Right renal cortex interstitium (tissue), 3 donors: ENCODE measurements at places on chromosomes 1 and 21.

GRCh38 chr1:37484325-37485051 lies 10.1 kb downstream of the ZC3H12A start:
- no peak for DNase-seq

- no peak for DNase-seq
Observed at GRCh38 chr1:200638073-200638472, 17.5 kb upstream of the KIF14 start.

GRCh38 chr1:114274621-114275317 lies 121.1 kb upstream of the SYT6 start:
- no peak for DNase-seq

DNA sequence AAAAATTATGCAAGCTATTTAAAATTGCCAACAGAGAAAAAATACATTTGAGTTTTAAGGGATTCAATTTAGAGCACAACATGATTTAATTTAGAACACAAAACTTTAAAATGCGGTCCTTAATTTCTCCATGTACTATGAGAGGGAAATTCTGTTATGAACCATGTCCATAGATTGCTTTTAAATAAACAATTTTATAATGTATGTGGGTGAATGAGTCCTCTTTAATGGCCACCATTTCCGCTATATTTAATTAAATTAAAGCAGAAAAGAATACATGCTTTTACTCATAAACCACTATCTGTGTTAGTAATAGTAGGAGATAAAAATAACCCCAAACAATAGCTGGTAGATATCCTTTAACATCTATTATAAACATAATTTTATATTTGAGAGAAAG lies 914.6 kb downstream of the LTN1 start:
- no peak for DNase-seq

GRCh38 chr1:210727709-210728108 lies 399.0 kb downstream of the HHAT start:
- DNase-seq: no peak

DNA sequence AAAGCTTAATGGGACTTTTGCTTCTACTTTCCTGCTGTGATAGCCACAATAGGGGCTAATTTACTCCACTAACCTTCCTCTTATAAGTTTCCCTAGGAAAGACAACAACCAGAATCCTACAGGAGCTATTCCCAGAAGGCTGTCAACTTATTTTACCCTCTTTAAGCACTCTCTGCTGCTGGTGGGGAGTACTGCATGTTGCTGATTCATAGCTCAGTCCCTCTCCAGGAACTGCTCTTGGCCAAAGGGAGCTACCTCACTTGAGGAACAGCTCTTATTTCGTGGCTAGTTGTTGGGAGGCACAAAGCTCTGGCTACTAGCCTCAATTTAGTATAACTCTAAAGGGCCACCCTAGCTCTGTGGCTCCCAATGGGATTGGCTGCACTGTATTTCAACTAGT lies 37.2 kb downstream of the ADSS2 start:
- DNase-seq: no peak

DNA sequence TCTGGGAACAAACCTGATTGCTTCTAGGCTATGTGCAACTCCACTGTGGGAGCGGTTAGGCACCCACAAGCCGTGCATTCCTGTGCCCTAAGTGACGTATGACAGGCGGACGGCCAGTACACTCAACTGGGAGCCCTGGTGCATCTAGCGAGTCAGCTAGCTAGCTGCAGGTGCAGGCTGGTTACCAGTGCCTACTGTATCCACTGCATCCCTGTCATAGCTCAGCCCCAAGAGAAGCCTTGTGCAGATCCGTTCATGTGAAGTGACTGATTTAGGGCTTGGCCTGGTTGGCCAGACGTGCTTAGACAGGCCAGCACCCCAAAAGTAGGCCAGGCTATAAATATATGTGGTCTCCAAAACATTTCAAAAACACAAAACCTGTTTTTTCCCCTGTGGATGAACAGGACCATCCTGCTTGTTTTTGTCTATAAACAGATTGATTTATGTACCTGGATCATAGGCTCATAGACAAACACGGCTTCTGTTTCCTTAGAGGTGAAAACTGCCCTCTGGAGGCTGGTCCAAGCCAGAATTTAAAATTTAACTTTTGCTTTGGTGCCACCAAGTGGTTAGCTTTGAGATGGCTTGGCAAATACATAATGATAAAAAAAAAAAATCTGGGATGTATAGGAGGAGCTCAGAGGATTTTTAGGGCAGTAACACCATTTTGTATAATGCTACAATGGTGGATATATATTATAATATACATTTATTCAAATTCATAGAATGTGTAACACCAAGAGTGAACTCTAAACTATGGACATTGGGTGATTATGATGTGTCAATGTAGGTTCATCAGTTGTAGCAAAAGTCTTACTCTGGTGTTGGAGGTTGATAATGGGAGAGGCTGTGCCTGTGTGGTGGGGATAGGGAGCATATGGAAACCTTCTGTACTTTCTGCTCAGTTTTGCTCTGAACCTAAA lies 68.5 kb downstream of the GIPC2 start:
- peak; percentile 48 for DNase-seq

- DNase-seq: no peak
Observed at GRCh38 chr1:167555971-167556714, 2.6 kb upstream of the CREG1 start.

DNA sequence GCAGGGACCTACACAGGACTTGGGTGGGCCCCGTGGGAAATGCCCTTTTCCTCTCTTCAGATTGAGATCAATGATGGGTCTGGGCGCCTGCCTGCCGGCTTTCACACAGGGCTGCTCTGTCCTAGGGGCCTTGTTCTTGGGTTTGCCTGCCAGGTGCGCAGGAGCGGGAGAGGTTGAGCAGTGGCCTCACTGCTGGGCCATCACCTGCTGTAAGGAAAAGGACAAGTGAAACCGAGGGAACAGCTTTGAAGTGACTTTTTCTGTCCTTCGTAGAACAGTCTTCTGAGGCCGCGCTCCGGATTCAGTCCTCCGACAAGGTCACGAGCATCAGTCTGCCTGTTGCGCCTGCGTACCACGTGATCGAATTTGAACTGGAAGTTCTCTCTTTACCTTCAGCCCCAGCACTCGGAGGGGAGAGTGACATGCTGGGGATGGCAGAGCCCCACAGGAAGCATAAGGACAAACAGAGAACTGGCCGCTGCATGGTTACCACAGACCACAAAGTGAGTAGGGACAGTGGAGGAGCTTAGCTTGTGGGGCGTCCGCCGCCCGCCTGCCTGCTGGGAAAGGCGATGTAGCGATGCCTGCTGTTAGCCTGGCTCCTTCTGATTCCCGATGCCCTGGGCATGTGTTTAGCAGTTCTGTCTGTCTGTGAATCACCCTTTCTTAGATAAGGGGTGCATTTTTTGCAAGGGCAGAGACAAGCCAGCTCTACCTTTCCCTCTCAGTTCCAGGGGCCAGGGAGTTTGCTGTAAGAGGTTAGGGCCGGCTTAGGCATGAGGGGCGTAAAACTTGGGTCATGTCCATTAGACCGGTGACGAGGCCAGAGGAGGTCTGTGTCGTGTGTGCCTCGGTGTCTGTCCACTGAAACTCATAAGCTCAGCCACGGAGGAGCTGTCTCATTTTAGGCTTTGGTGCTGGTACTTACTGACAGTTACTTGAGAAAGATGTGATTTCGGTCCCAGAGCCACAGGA lies 19.5 kb upstream of the PWP2 start:
- no peak for DNase-seq

DNA sequence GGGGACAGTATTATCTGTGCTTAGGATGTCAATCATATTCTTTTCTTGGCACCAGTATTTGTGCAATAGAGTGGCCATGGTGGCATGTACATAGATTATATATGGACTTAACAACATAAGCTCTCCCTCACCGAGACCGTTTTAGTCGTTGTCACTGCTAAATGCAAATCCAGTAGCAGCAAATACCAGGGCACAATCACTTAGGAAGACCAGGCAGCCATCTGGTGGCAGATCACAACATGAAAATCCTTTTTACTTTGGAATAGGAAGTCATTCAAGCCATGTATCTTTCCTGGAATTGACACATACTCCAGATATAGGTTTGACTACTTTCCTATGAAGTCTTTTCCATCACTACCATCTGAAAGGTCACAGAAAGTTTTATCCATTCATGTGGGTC lies 53.2 kb upstream of the C1orf87 start:
- DNase-seq: no peak

DNA sequence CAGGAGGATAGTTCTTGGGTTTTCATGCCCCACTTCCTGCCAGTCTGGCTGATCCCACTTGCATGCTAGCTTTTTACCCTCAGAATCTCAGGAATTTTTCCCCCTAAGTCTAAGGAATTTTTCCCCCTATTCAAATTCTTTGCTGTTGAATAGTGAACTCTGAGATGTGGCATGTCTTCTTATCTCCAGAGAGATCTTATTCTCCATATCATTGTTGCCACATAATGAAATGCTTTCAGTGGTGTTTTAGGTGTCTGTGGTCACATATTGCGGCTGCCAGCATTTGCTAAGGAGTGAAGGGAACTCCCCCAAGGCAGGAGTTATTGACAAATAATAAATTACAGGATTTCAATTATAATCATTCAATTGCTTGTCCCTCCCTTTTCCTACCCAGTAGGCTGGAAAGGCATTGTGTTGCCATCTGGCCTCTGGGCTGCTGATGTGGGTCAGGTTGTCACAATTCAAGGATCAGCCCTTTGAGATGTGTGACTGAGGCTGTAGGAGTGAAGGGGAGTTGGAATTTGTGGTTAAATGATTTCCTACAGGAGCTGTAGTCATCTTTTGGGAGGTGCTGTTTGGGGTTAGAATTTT lies 3.9 kb upstream of the FLG start:
- no peak for DNase-seq

- no peak for DNase-seq
Observed at GRCh38 chr1:46137916-46138315, 5.5 kb upstream of the PIK3R3 start.

- peak; percentile 52 for DNase-seq
Observed at GRCh38 chr1:89523572-89524368, 859 bp upstream of the LRRC8B start.

GRCh38 chr1:65193129-65193695 lies 45.2 kb downstream of the AK4 start:
- no peak for DNase-seq

GRCh38 chr1:228911225-228912210 lies 176.2 kb downstream of the RHOU start:
- DNase-seq: no peak

DNA sequence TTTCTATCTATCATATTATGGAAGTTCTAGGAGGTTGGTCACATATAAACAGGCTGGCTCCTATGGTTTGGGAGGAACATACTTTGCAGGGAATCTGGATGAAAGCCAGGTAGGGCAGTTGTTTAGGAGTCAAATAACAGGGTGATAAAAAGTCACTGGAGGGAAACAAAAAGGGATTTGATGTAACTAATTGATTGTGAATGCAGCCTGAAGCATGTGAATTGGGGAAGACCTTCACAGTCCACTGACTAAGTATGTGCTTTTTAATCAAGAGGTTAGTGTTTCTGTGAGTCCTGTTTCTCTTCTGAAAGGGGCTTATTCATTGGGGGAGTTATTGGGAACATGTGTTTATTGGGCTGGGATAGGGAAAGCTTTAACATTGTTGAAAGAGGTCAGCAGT lies 41.3 kb downstream of the HMCN1 start:
- peak; percentile 21 for DNase-seq

GRCh38 chr1:50700214-50700613 lies 259.9 kb downstream of the FAF1 start:
- no peak for DNase-seq

- no peak for DNase-seq
Observed at GRCh38 chr1:63261736-63262458, 60.5 kb upstream of the FOXD3 start.

GRCh38 chr1:59309795-59310548 lies 13.1 kb downstream of the FGGY start:
- no peak for DNase-seq

DNA sequence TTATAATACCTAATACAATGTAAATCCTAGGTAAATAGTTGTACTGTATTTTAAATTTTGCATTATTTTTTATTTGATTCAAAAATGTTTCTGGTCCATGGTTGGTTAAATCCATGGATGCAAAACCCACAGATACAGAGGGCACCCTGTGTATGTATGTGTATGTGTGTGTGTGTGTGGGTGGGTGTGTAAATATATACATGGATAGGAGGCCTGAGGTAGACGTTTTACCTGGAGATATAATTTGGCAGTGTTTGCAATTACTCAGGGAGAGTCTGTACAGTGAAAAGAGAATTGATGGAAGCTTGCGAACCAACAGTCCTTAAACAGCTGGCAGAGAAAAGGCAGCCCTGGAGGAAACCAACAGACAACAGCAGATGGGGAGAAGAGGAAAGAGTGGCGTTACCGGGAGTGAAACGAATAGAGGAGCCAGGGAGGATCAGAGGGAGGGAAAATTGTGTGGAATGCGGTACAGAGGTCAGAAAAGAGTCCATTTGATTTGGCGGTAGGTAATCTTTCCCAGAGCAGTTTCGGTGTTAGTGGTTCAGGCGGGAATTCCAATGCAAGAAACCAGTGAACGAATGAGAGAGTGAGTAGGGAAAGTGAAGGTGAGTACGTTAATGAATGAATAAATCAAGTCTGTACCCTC lies 47.9 kb upstream of the NBL1 start:
- DNase-seq: peak; percentile 49

DNA sequence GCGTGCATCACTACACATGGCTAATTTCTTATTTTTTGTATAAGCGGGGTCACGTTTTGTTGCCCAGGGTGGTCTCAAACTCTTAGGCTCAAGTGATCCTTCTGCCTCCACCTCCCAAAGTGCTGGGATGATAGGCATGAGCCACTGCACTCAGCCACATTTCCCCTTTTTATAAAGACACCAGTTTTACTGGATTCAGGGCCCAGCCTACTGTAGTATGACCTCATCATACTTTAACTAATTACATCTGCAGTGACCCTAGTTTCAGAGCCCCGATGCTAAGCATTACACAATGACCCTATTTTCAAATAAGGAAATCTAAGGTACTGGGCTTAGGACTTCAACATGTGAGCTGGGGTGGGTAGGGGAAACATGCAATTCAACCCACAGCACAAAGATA lies 31.8 kb upstream of the ENAH start:
- no peak for DNase-seq

GRCh38 chr21:41817877-41818855 lies 51.3 kb upstream of the RIPK4 start:
- DNase-seq: no peak

DNA sequence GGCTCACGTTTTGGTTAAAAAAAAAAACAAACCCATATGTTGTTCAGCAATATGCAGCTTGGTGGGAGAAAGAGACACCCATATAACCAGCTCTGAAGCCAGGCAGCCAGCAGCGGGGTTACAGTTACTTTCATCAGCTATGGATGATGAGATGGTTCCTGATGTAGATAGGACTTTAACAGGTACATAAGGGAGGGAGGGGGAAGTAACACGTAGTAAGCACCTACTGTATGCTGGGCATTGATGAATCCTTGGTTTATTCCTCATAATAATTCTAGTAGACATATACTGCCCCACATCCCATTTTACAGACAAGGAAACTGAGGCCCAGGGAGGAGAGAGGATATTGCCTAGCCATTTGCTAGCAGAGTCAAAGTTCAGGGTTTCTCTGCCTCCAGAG lies 2.0 kb downstream of the SLC1A7 start:
- no peak for DNase-seq
